Central memory CD4-positive, alpha-beta T cell (primary cell): ENCODE measurements at places on chromosomes 5 and 9.

DNA sequence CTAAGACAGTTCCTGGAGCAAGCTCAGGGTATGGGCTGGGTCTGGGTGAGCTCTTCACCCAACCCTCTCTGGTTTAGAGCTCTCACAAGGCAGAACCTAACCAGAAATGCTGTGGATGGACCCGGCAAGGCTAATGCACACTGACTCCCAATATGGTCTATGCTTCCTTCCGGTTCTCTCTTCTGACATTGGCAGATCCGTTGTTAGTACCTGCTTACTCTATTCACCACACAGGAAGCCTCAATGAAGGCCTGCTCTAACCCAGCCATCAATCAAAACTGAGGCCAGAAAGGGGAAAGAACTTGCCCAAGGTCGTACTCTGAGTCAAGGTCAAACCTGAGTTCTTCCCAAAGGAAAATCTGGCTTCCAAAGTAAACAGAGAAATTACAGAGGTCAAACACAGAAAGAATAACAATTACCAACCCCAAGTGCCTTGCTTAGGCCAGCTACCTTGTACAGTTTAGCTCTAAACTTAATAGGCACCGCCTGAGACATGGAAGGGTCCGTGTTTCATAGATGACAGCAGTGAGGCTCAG is 46.0 kb upstream of the AKNA start:
- no peak for DNase-seq

DNA sequence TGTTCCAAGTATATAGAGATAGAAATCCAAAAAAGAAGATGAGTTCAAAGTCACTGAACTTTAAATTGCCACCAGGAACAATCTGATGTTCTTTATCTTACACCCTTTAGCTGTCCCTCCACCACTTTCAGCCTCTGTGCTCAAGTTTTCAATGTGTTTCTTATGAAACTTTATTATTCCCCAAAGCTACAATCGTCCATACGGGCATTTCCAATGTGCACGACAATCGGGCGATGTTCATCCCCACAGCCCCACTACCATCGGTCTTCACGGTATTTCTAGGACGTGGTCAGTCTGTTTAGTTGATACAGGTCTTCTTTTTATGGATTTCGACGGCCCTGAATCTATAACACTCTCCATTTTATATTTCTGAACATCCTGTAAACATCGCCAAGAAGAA is 238.7 kb upstream of the DAP start:
- DNase-seq: no peak

GRCh38 chr5:169791251-169791650 is 154.2 kb downstream of the DOCK2 start:
- no peak for DNase-seq

DNA sequence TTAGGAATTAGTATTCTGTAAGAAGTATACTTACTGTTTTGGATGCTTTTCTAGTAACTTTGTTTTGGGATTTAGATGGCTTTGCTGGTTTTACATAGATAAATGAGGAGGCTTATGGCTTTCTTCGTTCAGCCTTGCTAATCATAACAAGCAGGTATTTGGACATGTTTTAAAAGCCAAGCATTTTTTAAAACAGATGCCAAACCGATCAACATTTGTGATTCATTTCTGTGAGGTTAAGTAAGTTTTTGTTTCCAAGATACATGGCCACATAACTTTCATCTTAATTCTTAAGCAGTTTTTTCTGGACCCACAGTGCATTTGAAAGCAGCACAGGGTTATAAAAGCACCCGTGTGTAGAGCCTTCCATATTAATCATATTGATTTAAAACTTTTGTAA is 21.7 kb downstream of the TARS1 start:
- DNase-seq: no peak

DNA sequence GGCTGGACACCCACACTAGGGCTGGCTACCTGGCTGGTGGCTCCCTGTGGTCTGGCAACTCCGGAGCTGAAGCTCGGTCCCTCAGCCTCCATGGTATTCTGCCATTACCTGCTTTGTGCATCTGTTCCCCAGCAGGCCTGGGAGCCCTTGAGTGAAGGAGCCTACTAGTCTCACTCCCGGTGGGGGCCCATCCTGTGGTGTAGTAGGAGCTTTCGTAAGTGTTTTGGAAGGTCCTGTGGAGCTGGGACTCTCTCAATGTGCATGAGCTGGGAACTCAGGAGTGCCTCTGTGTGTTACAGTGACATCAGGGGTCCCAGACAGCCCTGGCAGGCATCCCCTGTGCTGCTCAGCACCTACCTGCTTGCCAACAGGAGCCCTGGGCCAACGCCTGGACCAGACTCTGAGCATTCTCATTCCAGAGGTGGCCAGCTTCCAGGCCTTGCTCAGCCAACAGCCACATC is 267.1 kb downstream of the GADD45G start:
- DNase-seq: no peak

GRCh38 chr9:109467936-109468335 is 30.2 kb downstream of the PTPN3 start:
- DNase-seq: no peak

GRCh38 chr5:170313344-170313743 is 15.8 kb upstream of the LCP2 start:
- peak; percentile 57 for DNase-seq

DNA sequence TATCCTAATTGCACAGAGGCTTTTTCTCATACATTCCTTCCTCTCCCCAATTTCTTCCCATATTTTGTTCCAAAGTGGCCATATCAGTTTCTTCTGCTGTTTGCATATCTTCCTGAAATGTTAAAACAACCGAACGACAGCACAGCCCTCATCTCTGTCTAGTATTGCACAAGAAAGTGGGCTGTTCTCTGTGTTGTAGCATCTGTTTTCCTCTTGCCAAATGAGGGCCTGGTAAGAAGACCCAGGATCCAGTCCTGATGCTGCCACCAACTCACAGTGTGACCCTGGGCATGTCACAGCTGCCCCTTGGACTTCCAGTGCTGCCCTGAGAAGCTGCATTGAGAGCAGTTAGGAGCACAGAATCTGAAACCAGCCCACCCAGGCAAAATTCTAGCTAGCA is 4.1 kb downstream of the SLC31A2 start:
- DNase-seq: no peak

DNA sequence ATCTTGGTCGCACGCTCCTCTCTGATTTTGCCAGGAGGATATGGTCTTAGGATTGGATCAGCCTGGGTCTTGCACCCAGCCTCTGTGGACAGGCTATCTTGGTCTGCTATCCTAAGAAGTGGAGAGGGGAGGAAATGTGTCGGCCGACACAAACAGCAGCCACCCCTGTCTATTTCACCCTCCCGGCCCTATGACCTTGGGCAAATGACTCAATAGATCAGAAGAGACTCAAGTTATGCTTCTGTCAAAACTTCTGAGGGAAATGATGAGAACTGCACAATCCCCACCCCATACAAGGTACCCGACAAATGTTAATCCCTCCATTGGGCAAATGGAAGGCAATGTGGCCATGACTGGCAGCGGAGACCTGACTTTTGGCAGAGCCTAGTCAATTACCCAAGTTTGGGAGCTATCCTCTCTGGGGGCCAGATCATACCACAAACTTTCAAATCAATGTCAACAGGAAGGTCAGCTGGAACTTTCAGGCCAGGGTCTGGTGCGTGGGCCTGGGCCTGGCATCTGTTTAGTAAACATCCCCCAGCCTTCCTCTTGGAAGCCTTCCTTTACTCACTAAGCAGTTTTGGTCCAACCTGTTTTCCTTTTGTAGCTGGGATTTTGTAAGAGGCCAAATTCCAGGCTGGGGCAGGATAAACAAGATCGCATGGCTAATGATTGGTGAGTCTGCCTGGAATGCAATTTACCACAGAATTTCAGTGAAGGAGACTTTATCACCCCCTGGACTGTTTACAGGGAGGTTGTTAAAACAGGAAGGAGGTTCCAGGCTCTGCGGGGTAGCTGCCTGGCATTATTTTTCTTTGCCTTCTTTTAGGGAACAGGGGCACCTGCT is 64.2 kb upstream of the CPEB4 start:
- DNase-seq: no peak

GRCh38 chr5:144060598-144060997 is 109.9 kb downstream of the YIPF5 start:
- no peak for DNase-seq

DNA sequence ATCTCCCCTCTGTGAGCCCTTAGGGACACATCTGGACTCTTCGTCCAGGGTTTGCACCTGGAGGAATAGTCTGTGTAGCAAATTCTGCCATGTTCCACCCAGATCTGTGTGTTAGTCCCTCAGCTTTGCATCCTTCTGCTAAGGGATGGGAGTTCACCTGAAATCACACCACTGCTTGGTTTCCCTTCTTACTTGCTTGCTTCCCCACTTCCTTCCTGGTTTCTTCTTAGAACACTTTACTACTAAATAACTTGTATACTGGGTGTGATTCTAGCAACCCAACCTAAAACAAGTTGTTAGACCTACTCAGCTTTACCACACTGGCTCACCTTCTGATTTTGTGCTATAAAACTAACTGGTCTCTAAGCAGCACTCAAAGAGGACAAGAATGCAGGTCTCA is 202.6 kb upstream of the MAP3K1 start:
- DNase-seq: peak; percentile 39

DNA sequence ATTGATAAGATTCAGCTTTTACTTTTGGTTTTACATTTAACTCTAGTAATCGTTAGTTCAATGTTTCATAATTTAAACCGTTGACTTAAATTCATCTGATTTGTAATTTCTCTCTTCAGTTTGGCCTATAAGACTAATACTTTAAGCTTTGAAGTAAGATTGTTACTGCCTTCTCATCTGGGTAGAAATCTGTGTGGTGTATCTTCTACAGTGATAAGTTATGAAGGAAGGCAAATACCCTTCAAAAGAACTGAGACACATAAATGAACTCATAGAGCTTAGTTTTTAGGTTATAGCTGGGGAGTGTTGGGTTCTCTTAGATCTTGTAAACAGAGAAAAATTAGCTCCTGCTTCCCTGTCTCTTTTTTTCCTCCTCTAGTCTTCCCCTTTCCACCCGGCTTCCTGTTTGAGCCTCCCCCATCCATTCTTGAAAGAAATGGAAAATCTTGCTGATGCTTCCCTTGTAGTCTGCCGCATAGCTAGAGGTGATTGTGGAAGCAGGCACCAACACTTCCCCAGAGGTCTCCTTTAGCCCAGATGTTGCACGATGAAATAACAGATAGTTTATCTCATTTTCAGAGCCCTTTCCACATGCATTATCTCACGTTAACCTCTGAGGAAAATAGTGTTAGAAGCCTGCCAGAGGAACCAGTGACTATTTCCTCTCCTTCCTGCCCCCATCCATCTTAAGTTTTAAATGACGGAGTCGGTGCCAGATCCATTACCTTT is 2.0 kb upstream of the F2RL2 start:
- DNase-seq: no peak

GRCh38 chr5:6784481-6784880 is 71.2 kb downstream of the TENT4A start:
- DNase-seq: no peak

DNA sequence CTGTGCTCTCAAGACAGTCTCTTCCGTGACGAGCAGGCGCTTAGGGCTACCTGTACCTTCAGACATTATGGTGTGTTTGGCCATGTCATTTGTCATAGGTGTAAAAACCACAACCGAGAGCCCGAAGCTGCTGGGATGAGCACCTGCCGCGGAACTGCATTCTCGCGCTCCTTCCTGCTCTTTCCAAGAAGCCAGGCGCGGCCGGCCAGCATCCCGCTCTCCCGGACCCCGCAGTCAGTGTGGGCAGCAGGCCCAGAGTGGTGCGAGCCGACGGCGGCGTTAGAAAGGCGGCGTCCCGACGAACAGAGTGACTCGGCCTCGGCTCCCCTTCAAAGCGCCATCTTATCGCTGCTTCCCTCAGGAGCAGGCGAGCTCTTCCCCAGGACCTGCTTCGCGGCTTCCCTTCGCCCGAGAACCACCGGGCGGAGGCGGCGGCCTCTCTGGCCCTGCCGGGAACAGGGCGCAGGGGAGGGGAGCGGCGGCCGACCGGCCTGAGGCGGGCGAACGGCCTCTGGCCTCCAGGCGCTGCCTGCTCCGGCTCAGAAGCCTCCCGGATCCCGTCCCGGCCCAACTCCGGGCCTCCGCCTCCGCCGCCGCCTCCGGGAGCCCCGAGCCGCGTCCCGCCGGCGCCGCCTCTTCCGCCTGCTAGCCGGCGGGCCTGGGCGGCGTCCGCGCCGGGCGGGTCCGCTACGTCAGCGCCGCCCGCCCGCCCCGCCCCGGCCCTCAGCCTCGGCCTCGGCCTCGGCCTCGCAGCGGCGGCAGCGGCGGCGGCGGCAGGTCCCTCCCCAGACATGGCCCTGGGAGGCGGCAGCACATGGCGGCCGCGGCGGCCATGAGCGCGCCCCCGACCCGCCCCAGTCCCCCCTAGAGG is at the start of gene FAM120A:
Gene FAM120A (plus strand): TSS at position 741 of the 871 bp plus-strand sequence. CDS start 231 bp downstream, outside the sequence.
- peak; percentile 73 for DNase-seq

DNA sequence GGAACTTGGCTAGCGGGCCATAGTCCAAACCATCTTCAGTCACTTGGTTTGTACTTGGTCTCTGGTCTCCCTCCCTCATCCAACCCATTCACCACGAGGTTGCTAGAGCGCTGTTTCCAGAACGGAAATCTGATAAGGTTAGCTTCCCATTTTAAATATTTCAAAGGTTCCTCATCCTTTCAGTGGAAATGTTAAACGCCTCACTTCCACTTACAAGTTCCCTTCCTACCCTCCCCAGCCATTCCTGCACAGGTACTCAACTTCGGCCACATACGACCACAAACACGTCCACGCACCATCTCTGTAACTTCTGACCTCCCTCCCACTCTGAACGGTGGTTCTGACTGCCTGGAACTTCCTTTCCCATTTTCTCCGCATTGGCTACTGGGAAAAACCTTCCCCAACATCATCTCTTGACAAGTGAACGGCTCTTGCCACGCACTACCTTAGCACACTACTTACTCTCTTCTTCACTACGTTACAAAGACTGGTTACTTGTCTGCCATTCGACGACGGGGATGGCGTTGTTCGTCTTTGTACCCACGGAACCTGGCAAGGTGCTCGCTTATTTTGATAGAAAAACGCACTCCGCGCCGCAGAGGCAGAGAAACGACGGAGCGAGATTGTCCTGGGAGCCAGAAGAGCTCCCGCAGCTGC is 629 bp downstream of the CCNH start:
- no peak for DNase-seq

- no peak for DNase-seq
Observed at GRCh38 chr5:67065237-67065636, 131.4 kb downstream of the CD180 start.

DNA sequence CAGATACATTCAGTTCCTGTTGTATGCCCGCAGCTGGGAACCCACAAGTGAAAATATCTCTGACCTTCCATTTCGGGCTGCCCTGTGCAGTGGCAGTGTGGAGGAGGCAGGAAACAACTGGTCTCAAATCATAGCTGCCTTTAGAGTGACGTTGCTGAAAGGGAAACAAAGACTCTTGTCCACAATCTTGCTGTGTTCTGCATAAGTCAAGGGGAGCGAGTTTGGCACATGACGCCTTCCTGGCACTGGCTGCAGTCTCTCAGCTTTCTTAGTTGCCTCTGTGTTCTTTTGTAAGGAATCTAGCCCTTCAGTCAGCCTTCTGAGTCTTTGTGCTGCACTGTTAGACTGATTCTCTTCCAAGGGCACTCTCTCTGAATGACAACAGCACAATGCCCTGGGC is 24.0 kb downstream of the ADAMTS16 start:
- DNase-seq: no peak
